Stimulated activated CD4-positive, alpha-beta T cell treated with anti-CD3 and anti-CD28 coated beads, Interleukin-1b, Interleukin-23, amount 100 ng/mL, for 48 hours (primary cell): ENCODE measurements at places on chromosomes 3 and 15.

DNA sequence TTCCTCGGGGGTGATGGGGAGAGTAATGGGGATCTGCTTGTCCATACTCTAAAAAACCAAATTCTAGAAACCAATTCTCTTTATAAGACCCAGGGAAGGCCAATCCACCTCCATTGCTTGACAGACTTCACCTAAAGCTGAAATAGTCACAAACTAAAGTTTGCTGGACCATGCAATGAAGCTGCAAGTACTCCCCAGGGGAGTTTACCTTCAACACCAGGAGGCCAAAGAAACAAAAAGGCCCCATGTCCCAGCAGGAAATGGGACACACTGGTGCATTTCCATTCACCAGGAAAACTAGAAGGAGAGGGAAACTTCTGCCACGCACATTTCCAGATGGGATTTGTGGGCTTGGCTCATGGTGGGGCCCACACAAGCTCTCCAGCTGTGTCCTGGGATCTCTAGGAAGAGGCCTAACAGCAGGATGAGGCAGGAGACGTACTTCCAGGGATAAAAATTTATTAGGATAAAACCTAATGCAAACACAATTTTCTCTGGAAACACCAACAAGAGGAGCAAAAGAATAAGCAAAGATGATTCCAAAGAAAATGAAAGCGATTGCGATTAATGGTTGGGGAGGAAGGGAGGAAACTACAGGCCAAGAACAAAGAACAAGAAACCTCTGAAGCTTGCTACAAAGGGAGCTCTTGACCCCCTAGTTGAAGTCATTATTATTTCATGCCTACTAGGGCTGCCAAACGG is 238.0 kb upstream of the LRTM1 start:
- DNase-seq: no peak

DNA sequence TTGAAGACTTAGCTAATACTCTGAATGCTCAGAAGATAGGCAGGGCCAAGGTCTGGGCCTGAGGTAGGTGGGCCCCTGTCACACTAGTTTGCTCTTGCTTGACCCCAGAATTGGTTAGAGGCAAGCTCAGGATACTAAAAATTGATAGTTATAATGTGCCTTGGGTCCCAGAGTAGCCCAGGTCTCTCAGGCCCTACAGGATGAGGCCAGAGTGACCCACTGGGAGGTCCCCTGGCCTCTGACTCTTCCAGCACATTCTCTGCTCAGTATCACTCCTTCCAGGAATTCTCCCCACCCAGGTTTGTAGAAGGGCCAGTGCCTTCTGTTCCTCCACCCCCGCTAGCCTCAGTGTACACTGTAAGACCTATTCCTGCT is 667 bp upstream of the KLHDC8B start:
- DNase-seq: no peak

- DNase-seq: no peak
These were observed 38.2 kb downstream of the PPARG start for GRCh38 chr3:12327021-12327420.

- DNase-seq: no peak
These were observed 11.2 kb downstream of the CIB1 start for GRCh38 chr15:90222547-90222946.

DNA sequence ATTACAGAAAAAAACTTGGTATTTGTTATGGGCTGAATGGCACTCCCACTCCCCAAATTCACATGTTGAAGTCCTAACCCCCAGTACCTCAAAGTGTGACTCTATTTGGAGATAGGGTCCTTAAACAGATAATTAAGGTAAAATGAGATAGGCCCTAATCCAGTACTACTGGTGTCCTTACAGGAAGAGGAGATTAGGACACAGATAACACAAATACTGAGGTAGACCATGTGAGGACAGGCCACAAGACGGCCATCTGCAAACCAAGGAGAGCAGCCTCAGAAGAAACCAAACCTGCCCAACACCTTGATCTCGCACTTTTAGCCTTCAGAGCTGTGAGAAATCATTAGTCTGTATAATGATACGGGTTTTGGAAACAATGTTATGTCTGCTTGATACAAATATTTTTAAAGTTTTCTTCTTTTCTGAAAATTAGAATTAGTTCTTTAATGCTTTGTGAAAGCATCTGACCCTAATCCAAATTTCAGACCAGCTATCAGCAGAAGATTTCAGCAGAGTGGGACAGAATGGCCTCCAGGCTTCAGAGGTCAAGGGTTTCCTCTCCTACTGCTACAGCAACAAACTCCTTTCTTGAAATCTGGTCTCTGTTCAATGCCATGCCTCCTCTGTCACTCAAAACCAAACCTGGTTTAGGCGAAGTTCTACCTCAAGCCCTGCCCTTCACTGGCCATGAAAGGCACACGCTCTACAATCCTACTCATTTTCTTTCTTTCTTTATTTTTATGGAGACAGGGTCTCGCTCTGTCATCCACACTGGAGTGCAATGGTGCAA is 22.0 kb upstream of the HDC start:
- no peak for DNase-seq

- no peak for DNase-seq
These were observed 1.6 kb upstream of the WDR82 start for GRCh38 chr3:52280050-52280461.

GRCh38 chr3:117922039-117922438 is 1112.6 kb downstream of the IGSF11 start:
- DNase-seq: no peak

DNA sequence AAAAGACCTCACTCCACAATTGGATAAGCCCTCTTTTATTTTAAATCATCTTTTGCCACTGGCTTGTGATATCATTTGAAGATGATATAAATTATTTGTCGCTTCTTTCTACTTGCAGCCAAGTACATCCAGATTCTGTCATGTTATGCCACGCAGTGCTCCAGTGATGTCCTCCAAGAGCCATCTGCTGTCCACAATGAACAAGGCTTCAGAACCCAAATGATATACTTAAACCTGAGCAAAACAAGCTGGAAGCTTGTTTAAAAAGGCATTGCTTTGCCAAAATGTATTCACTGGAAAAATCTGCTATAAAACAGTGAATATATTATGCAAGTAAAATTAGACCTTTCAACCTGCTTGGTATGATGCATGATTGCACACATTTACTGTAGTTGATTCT is 58.8 kb upstream of the ARL6 start:
- DNase-seq: no peak

DNA sequence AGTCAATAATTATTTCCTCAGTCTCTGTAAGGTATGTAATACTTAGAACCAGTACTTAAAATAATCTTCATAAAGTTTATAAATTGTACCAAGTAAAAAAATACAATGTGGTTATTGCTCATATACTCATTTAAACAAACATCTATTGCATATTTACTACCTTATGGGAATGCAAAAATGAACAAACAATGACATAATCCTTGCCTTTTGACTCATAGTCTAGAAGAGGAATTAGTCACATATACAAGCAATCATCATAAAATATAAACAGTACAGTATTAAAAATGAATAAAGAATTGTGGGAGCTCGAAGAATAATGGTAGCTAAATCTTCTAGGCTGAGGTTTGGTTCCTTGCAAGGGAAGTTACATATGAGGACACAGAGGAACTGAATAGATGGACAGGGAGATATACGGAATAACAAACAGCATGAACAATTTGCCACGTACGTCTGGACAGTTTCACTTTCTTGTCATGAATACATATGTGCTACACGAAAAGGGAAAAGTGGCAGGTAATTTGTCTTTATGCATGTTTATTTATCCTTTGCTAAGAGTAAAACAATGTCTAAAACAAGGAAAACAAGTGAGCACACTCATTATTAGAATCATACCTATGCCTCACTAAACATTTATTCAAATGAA is 17.2 kb downstream of the IMPG2 start:
- no peak for DNase-seq

DNA sequence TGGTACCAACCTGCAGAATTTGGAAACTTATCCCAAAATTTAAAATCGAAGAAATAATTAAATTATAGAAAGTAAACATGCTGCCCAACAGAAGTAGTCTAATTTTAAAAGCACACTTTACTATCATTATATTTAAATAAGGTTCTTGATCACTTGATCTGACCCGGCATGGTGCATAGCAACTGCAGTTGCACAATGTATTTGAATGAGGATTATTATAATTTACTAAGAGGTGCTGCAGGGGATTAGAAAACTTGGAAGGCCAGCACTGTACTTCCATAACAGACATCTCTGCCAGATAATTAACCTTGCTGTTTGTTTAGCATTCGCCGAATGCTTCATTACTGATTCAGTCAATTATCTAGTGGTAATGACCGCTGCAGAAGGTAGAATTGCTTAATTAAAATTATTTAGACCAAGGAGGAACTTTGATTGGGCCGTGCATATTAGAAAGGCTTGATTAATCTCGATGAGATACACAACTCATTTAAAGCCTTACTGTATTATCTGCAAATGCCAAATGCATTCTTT is 971.6 kb downstream of the ZPLD1 start:
- no peak for DNase-seq

GRCh38 chr15:33200903-33201302 is 6.4 kb upstream of the FMN1 start:
- no peak for DNase-seq

GRCh38 chr3:126947429-126947828 is 35.5 kb upstream of the PLXNA1 start:
- no peak for DNase-seq
